ENCODE measurements at places on chromosomes 3 and 15.

DNA sequence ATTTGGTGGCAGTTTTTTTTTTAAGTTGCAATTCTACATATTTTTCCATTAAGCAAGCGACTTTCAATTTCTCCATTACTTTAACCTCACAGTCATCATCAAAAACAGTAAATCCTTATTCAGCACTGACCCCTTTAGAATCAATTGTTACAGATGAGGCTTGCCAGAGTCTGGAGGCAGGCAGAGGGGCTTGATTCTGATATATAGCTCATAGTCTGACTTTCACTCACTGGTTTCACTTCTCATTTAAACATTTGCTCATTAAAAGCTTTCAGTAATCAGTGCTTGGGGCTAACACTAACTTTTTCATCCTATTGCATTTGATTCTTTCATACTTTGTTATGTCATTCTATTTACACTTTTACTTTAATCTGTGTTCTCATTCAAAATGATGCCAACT lies 88.4 kb downstream of the PYDC2 start:
- no peak for DNase-seq

GRCh38 chr3:6697722-6698121 lies 163.2 kb upstream of the GRM7 start:
- no peak for DNase-seq

DNA sequence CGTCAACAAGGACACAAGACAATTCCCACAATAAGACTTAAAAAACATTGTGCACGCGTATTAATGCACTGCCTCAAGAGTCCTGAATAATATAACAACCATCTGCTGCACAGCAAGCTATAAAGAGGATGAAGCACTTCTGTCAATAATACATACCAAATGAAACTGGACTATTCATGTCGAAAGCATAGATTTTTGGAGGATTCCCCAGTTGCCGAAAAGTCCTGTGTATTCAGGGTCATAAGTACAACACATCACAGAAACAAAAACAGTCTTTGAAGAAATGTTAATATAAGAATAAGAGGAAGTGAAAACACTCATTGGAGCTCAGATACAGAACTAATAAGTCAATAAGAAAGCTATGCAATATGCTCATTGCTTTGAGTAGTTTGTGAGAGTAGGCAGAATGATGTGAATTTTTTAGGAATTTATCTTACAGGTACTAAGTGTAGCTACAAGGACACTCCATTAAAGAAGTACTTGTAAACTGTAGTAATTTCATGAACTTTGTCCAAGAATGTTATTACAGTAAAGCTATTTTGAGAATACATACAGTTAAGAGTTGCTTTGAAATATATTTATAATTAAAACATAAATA lies 31.6 kb downstream of the CBLB start:
- no peak for DNase-seq

DNA sequence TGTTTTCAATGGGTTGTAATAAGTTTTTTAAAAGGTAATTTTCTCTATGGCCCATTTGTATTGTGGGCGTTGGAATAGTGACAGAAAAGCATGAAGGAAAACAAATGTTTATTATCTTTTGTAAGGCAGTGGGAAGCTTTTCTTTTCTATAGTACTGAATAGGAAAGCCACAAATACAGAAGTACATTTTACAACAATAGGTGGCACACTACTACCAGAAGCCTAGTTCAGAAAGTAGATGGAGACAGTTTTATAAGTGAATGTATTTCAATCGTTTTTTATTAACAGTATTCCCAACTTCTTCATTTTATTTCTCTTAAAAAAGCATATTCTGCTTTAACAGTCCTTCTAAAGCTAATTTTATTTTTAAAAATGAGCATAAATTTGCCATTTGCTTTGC lies 296.7 kb downstream of the PTPRG start:
- no peak for DNase-seq

- no peak for DNase-seq
Observed at GRCh38 chr3:64502284-64502683, 185.5 kb downstream of the ADAMTS9 start.

- no peak for DNase-seq
Observed at GRCh38 chr15:95300958-95301357, 1029.5 kb upstream of the NR2F2 start.

- DNase-seq = no peak
Observed at GRCh38 chr3:163523375-163523774, 1554.9 kb downstream of the SI start.
